Midbrain (tissue), 1 donor: ENCODE measurements at places on chromosomes 1 and 21.
A peak's percentile ranks its signal among the peaks of the same experiment; 100 is the strongest.

- DNase-seq: no peak
Observed at GRCh38 chr1:240666568-240667198, 54.7 kb upstream of the GREM2 start.

GRCh38 chr1:25899792-25900191, 6.4 kb downstream of the STMN1 start:
- peak; percentile 69 for DNase-seq

GRCh38 chr1:235781807-235782206, 84.9 kb downstream of the LYST start:
- no peak for DNase-seq

DNA sequence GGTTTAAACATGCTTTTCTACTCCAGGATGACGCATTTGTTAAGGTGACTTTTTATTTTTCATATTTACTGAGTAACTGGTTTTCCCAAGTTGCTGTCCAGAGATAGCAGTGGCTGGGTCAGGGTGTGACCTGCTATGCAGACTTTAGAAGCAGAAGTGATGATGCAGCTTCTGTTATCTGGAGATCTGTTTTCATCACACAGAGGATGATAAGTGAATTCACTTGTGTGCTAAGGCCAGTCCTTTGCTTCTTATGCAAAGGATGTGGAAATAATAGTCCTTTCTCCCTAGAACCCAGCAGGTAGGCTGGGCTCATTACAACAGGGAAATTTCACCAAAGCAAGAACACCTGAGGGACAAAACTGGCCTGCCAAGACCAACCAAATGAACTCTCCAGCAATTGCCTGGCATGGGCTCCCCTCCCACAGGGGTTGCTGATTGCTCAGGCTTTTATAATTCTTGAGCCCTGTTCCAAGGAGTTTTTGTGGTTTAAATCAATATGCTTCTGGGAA, 97.8 kb upstream of the LPGAT1 start:
- DNase-seq: no peak

- DNase-seq: peak; percentile 32
Observed at GRCh38 chr1:67684526-67685066, 405 bp upstream of the GADD45A start.

DNA sequence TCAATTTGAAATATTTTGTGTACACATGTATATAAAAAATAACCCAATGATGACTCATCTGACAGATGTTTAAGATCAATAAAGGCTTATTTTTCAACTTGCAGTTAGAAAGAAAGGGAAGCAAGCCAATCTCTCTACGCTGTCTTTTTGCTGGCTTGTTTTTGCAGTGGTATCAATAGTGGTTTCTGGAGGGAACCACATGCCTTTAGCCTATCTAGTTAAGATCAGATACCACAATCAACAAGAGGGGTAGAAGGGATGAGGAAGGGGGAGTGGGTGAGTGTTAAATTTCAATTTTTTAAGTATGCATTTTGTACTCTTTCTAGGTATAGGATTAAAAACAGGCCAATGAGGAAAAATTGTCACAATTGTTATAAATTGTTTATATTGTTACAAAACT, 276.2 kb downstream of the KCNH1 start:
- no peak for DNase-seq

DNA sequence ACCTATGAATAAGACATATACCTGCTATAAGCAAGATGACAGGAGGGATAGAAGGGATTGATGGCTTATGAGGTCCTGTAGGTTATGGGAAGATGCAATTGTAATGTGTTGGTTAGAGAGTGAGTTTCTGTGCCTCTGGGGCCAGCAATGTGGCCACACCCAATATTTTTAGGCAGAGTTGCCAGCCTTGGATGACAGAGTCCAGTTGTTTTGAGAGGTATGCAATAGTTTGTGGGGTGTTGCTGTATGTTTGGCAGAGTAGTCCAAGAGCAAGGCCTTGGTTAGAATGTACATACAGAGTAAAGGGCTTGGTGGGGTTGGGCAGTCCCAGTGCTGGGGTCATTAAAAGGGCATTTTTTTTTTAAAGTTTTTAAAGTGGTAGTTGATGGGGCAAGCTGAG, 36.6 kb upstream of the PLA2G5 start:
- no peak for DNase-seq

GRCh38 chr1:169595764-169596711, 9.8 kb upstream of the F5 start:
- DNase-seq: no peak

- DNase-seq: no peak
Observed at GRCh38 chr1:228760979-228761378, 25.7 kb downstream of the RHOU start.

DNA sequence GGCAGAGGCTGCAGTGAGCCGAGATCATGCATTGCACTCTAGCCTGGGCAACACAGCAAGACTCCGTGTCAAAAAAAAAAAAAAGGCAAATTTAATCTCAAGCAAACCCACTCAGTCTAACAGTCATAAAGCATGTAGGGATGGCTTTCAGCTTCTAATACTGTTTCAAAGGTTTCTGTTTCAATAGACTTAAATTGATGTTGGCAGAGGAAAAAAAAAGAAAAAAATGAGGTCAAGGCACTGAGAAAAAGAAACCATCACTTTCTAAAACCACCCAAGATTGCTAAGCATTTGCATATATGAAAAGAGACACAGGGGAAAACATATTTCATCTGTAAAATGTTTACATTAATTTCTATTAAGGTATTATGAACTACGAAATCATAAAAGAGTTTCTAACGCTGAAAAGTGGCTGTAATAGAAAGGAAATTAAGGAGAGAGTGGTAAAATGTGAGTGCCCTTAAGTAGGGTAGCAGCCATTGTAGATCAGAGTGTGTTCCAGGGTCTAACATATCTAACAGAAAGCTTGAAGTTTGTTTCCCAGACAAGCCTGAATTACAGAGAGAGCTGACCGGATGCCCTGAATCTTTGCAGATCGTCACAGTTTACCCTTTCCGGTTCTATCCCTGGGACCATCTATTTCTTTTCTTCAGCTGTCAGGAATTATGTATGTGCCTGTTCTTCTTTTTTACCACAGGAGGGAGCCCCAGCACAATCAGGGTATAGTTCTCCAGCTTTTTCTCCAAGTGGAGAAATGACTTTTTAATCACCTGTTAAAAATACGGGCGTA, 70.0 kb downstream of the PLD5 start:
- DNase-seq: peak; percentile 38

- DNase-seq: no peak
Observed at GRCh38 chr1:229619002-229619401, 6.9 kb downstream of the TAF5L start.

- DNase-seq: no peak
Observed at GRCh38 chr1:9753121-9753531, 70.6 kb downstream of the CLSTN1 start.

- DNase-seq: no peak
Observed at GRCh38 chr1:1063261-1063944, 10.7 kb downstream of the RNF223 start.

DNA sequence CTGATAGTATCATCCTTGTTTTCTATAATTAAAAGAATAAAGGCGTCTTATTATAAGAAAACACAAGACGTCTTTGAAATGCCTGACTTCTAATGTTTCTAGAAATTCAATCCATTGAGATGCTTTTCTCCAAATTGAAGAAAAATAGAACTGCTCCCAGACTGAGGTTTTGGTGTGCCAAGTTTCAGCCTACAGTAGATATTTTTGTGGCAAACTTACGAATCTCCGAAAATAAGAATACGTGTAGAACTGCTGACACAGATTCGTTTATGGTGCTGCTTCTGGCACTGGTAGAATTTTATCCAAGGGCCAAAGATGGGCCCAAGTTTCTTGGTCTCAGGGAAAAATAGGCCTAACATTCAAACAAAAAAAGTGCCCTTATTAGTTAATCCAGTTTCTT, 554.5 kb upstream of the NR5A2 start:
- DNase-seq: no peak

- peak; percentile 55 for DNase-seq
Observed at GRCh38 chr1:64019818-64020217, 183.6 kb upstream of the UBE2U start.

GRCh38 chr1:89147678-89148658, 22.1 kb upstream of the GBP2 start:
- no peak for DNase-seq

GRCh38 chr1:215905493-215906115, 338.5 kb downstream of the KCTD3 start:
- DNase-seq: no peak

GRCh38 chr1:156539818-156540355, 32.5 kb downstream of the IQGAP3 start:
- DNase-seq: no peak

DNA sequence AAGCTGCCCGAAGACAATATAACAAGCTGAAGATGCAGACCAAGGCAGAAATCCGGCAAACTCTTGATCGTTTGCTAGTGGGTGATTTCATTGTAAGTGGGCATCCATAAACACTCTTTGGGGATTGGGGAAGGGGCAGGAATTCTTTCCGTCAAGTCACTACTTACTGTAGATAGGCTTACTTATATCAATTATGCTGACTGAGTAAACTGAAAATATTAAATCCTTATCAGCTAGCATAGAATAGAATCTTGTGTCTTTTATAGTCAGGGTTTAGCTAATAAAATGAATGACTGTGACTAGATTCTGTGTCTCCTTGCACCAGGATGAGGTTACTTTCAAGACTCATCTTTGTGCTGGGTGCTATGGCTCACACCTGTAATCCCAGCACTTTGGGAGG, 41.2 kb downstream of the VPS13D start:
- DNase-seq: no peak

GRCh38 chr1:155127105-155127966, at the start of gene EFNA1:
TSS of gene EFNA1 (plus strand) at chr1:155127876. CDS start at chr1:155127978, 102 bp downstream.
- peak; percentile 91 for DNase-seq

GRCh38 chr1:44713321-44713781, 17.6 kb downstream of the RNU5D-1 start:
- DNase-seq: no peak

DNA sequence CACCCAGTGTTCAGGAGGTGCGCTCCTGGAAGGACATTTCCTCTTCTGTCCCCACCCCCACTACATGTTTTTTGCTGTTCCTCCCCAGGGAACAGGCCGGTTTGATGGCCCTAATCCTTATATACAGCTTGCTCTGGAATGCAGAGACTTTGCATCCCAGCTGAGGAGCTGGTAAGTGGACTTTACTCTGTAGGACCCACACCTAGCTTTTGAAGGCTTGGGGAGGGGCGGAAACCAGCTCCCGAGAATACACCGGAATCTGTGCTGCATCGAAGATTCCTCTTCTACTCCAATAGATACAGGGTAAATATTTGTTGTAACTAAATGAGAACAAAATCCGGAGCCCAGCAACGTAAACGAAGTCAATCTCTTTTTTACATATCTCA, 1.2 kb upstream of the CGN start:
- DNase-seq: no peak

GRCh38 chr1:93672069-93672468, 9.6 kb downstream of the BCAR3 start:
- no peak for DNase-seq

GRCh38 chr1:23122796-23123195, 45.9 kb downstream of the LUZP1 start:
- DNase-seq: no peak

GRCh38 chr1:32686387-32686786, 16.2 kb downstream of the SYNC start:
- no peak for DNase-seq

GRCh38 chr1:230301322-230301721, 124.8 kb downstream of the PGBD5 start:
- DNase-seq: no peak

DNA sequence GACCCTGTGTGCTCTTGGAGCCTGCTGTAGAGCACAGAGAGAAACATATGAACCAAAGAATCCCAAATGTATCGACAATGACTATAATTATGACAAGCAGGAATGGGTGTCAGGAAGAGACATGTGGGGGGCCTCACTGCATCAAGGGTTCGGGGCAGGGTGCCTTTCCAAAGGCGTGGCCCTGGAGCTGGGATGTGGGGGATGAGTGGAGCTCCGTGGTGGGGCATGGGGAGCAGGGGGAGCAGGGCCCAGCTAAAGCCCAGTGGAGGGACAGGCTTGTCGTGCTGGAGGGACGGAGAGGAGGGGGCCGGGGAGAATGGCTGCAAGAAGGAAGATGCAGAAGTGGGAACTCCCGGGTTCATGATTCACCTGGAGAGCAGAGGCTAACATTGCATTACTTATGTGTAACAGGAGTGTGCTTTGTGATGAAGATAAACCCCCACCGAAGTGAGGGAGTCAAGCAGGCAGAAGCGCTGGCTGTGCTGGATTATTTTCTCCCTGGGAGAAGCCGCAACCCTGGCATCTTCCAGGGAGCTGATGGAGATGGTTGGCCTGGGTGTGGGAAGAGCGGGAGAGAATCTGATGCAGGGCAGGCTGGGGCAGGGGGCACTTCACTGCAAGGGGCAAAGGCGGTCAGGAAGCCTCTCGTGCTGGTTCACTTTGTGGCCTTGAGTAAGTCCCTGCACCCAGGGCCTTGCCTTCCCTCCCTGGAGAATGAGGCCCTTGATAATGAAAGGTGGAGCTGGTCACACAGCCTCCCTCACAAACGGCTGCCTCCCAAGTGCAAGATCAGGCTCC, 124.6 kb upstream of the RUNX3 start:
- no peak for DNase-seq

GRCh38 chr21:33864150-33864549, 51.5 kb downstream of the ATP5PO start:
- no peak for DNase-seq

GRCh38 chr1:238223076-238223640, 332.4 kb upstream of the ZP4 start:
- DNase-seq: no peak

DNA sequence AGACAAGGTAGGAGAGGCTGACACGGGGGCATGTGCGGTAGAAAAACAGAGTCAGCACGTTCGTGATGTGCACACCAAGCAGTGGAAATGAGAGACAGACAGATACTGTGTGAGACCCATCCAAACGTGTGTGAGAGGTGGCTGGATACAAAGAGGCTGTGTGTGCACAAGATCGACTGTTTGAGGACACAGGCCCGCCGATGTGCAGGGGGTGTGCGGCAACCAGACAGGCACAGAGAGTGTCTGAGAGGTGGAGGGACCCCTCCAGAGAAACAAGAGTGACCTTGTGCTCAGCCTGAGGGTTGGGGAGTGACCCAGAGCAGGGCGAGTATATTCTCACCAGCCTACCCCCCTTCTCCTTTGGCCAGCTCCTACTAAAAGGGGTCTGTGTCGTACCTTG, 97.8 kb upstream of the IPO9 start:
- peak; percentile 65 for DNase-seq

GRCh38 chr21:41011098-41011731, 156.7 kb upstream of the BACE2 start:
- DNase-seq: no peak

GRCh38 chr1:200215350-200215749, 187.8 kb downstream of the NR5A2 start:
- DNase-seq: no peak

GRCh38 chr1:185263780-185264179, 53.3 kb downstream of the IVNS1ABP start:
- no peak for DNase-seq

- DNase-seq: peak; percentile 74
Observed at GRCh38 chr1:197306381-197307062, 38.5 kb downstream of the CRB1 start.

DNA sequence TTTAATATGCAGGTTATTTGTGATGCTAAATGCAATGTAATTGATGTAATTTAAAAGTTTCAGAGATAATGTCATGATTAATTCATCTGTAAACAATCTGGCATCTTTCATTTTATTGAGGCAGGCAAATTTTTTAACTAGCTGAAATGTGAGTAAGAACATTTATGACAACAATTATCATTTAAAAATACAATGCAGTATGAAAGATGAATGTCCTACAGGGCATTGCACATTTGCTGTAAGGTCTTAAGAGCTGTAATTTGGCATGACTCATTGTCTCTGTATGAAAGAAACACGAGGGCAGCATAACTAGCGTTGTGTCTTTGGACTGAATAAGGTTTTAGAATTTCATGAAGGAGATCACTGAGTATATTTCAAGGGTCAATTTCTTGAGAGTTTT, 642.8 kb downstream of the PLA2G4A start:
- DNase-seq: no peak
